ENCODE measurements at places on chromosomes 12 and 14.

GRCh38 chr14:24366721-24367513, 1.1 kb upstream of the NFATC4 start:
- DNase-seq, result peak; percentile 100

- peak; percentile 96 for DNase-seq
Observed at GRCh38 chr12:115710104-115710564, 567.4 kb downstream of the MED13L start.

DNA sequence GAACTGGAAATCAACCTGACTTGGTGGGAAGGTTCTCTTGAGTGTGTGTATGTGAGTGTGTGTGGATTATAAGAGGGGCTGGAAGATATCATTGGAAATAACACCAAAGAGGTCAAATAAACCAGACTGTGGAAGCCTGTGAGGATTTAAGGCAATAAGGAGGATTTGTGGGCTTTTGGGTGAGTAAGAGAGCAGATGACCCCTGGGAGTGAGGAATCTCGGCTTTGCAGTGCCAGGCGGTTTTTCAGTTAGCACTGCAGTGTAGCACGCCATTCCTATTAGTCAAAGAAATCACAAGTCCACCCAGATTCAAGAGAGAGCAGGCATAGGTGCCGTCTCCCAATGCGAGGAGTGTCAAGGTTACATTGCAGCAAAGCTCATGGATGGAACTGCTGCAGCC, 63.3 kb downstream of the CALM1 start:
- DNase-seq, result no peak

DNA sequence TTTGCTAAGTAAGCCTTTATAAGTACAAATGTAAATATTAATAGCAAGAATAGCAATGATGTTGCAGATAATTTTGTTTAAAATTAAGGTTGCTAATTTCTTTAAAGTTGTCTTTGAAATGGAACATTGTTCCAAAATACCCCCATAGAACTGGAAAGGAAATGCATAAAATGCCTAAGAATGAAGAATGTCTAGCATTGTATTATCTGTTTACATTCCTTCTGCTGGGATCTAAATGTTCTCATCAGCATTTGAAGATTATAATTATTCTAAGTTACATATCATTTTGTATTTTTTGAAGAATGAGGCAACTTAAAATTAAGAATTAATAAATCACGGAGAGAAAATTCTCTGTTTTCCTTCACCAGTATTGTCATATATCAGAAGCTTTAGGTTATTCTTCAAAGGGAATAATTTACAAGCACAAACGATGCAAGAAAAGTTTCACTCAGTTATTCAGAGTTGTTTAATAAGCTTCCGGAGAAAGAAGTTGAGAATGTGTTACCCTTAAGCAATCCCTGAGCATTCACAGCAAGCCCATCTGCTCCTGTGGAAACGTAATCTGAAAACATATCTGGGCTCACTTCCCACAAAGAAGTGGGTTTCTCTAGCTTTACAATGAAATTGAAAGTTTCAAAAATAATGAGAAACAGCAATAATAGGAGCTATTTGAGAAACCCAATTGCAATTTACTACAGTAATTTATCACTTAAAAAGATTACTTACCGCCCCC, 21.3 kb downstream of the SLC6A15 start:
- DNase-seq, result no peak

- DNase-seq, result no peak
Observed at GRCh38 chr12:1782215-1782614, 38.1 kb upstream of the LRTM2 start.

DNA sequence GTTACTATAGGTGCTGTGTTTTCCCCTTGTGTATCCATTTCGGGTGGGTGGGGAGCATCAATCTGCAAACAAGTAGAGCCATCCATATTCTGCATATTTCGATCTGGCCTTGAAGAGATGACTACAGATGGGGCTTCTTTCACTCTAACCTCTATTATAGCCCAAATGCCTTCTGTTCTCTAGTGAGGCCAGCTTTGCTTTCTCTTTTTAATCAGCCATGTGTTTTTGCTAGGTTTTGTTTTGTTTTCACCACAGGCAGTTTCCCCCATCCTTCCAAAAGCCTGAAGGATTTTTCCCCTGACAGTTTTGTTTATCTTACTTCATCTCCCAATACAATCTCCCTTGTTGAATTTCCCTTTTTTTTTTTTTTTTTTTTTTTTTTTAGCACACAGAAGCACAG, 224.1 kb downstream of the BTG1 start:
- DNase-seq, result no peak

DNA sequence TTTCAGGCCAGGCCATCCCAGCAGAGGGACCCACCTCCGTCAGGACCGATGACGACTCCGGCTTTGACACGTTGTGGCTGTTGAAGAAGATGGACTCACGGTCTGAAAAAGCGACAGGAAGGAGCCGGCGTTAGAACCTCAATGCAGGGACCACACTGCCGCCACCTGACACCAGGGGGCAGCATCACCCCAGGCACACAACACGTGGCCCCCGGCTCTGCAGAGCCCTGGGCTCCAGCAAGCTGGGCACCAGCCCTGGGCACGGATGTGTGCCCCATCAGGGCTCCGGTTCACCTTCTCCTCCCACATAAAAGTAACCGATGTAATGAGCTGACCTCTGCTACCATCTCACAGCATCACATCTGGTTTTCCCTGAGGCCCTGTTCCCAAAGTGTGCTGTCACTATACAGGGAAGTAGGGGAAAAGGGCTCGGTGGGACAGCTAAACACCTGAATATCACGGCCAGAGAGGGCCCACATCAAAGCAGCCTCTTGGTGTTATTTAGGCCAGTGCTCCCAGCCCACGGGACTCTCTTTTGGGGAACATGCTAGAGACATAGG, 29.0 kb downstream of the CHGA start:
- peak; percentile 73 for DNase-seq

- DNase-seq, result no peak
Observed at GRCh38 chr12:50986966-50987737, 34.8 kb downstream of the HIGD1C start.

DNA sequence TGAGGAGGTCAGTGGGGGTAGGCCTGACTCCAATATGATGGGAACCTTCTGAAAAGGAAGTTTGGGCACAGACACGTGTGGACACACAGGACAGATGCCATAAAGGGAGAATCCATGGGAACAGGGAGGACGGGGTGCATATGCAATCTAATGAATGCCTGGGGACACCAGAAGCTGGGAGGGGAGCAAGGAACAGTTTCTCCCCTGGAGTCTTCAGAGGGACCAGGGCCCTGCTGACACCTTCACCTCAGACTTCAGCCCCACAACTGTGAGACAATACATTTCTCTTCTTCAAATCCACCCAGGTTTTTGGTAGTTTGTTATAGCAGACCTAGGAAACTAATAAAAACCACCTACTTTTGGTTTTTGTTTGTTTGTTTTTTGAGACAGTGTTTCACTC, 35.2 kb upstream of the CLIP1 start:
- DNase-seq, result no peak

- no peak for DNase-seq
Observed at GRCh38 chr14:68939181-68939892, 39.8 kb downstream of the ACTN1 start.

DNA sequence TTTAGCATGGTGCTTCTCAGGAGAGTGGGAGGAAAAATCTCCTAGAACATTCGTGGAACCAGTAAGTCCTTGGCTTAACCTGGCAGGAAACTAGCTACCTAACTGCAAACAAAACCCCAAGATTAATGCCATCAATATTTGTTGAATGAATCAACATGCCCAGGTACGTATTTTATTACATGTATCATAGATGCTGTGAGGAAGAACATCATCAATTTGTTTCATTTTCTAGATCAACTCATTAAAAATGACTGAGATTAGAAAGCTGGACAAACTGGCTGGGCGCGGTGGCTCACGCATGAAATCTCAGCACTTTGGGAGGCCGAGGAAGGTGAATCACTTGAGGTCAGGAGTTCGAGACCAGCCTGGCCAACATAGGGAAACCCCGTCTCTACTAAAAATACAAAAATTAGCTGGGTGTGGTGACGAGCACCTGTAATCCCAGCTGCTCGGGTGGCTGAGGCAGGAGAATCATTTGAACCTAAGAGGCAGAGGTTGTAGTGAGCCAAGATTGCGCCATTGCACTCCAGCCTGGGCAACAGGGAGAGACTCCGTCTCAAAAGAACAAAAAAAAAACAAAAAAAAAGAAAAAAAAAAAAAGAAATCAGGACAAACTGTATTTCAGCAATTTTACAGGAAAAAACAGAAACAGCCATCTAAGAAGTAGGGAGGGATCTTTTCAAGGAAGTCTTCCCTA, 88.7 kb downstream of the NTN4 start:
- DNase-seq, result no peak

GRCh38 chr12:92729773-92730305, 27.1 kb downstream of the PLEKHG7 start:
- DNase-seq, result no peak

- no peak for DNase-seq
Observed at GRCh38 chr12:4584281-4584680, 22.3 kb downstream of the DYRK4 start.

DNA sequence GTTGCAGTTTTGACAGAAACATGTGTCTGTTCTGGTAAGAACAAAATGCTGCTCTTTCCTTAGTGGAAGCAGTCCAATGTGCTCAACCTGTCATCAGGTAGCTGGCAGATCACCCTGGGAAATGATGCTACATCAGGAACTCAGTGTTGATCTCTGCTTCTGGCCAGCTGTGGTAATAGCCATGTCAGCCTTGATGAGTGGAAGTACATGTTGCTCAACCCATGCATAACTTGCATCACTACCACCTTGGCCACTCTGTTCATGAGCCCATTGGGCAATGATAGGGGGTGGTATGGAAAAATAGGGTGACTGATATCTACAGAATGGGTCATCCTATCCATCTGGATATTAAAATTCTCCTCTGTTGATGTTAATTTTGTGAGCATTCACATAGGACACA, 411.0 kb downstream of the C12orf50 start:
- DNase-seq, result no peak

DNA sequence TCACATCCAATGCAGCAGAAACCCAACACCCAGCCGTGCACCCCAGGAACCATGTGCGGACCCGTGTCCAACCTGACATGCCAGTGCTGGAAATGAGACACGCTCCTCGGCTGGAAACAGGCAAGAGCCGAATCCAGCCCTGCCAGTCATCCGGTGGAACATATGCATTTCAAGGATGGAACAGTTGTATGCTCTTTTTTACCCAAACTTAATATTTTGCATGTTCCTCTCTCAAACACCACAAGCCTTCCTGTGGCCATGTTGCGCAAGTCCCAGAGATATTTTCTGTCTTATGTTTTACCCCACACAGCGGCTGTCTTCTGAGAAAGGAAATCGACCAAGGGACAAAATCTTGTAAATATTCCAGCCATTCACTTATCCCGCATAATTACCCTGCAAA, 196.9 kb downstream of the BCL11B start:
- no peak for DNase-seq
